Activated effector memory CD4-positive, alpha-beta T cell treated with Interleukin-2 at 50 U/mL for 16 hours (primary cell): ENCODE measurements at places on chromosomes 4 and X.

- DNase-seq = no peak
Measured at GRCh38 chrX:70289168-70289792, 447 bp downstream of the PDZD11 start.

- DNase-seq = no peak
Measured at GRCh38 chr4:159505266-159505975, 402.5 kb downstream of the RAPGEF2 start.

DNA sequence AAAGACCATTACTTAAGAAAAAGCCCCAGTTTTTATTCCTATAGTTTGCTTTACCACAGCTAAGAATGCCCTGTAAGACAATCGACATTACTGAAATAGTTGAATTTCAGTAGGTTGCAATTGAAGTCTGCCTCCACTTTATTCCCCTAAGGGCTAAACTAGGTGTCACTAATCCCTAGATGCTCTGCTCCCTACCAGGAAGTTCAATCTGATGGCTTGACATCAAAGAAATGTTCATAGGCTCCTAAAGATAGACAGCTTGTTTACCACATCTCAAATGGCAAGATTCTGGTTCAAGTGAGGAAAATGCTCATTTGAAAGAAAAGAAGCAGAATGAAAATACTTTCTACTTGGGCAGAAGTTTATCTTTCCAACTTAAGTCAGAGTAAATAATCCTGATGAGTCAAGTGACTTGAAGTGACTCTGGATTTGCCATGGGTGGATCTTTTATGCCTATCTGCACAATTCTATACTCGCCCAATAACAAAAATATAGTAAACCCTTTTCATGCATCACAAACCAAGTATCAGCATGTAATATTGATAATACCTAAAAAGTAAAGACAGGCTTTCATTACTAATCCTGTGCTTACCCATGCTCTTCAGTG is 117.2 kb downstream of the SH3RF1 start:
- DNase-seq = no peak

DNA sequence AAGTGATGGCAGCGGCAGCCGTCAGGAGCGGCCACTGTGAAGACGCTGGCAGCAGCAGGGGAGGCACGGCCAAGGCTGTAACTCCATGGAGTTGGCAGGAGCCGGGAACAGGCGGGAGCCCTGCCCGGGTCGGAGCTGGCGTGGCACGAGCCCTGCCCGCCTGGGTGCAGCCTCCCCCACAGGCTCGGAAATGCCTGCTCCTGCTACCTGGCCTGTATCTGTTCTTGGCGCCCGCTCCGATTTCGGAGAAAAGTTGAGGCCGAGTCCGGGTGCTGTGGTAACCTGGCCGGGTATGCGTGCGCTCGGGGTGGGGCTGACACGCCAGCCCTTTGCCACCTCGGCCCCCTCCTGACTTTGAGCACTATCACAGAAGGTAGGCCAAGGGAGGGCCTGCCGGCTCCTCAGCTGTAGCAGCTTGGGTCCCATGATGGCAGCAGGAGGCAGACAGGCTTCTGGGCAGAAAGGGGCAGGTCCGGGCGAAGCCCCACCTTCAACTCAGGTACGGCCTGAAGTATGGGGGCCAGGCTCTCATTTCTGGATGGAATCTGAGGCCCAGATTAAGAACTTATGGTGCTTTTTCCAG is 51.2 kb upstream of the SHISA3 start:
- DNase-seq = no peak

DNA sequence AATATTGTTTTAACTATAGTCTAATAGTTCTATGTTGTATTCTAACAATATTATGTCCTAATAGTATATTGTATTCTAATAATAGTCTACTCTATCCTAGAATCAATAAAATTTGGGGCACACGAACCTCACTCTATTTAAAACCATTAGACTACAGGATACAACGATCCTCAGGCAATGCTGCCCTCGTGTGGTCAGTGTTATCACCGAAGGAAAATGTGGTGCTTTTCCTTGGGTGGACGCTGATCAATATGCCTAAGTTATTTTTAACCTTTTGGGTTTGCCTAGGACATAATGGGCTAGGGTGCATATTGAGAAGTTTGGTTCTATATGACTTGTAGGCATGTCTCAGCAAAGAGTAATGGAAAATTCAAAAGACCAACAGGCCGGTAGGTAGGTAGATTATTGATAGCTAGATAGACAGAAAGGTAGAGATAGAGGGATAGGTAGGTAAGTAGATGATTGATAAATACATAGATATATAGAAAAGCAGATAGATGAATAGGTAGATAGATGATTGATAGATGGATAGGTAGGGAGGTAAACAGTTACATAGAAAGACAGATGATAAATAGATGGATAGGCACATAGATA is 75.1 kb downstream of the PRKX start:
- no peak for DNase-seq

- DNase-seq = no peak
Measured at GRCh38 chrX:8390771-8391170, 73.9 kb upstream of the VCX3B start.

DNA sequence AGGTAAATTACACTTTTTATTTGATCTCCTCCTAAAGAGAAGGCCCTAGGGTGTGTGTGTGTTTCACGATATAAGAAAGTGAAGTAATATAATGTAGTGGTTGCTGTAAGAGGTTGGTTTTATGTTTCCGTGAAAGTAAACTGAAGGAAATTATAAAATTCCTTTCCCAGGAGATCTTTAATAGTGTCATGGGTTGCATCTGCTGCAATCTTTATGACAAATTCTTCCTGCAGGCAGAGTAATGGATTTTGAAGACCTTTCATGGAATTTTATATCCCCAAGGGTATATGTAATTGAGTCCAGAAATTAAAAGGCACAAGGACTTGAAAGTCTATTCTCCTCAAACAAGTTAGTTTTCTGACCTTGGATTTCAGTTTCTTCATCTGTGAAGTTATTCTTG is 538.6 kb downstream of the ANKRD50 start:
- no peak for DNase-seq

DNA sequence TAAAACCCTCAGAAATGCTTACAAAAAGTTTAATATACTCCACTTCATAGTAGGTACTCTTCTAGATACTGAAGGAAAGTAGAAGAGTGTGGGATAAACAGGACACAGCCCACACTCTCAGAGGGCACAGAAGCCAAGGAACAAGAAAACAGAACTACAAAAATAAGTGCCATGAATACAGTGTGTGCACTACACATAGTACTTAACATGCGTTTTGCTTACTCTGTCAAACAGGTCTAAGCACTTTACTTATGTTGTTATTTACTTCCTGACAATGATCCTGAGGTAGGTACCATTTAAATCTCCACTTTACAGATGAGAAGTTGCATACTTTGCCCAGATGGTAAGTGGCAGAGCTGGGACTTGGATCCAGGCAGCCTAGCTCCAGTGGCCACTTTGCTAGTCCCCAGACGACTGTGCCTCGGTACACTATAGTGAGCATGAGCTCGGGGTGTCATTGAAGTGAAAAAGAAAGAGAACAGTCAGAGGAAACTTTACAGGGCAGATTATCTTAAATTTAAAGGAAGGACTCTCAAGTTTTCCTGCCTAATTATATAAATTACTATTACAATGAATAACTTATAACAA is 120.3 kb downstream of the BANK1 start:
- no peak for DNase-seq

DNA sequence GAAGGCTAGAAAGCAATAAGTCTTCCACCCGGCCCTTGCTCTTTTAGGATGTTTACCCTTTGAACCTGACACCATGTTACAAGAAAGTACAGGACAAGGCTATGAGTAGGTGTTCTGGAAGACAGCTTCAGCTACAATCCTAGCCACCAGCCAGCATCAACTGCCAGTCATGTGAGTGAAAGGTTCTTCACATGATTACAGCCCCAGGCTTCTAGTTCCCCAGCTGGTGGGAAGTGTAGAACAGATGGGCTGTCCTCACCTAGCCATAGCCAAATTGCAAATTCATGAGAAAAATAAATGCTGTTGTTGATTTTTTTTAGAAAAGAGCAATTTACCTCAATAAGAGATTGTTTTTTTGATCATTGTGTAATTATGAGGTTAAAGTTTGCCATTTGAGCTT is 60.8 kb downstream of the GRXCR1 start:
- DNase-seq = no peak
